NB4 (cell line): ENCODE measurements at places on chromosomes 16 and 17.

DNA sequence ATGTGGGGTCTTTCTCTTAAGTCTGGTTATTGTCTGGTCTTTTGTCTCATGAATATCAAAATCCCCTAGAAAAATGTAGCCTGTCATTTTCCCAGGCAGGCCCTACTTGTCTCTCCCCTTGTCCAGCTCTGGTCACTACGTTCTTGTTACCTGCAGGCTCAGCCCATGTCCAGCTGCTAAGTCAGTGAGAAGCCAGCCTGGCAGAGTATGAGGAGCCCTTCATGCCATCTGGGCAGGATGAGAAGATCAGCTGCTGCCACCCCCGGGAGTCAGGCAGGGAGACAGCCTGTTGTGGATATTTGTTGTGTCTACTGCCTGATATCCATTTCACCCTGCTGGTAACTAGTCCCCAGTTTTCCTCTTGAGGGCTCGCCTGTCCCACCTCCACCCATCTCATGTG is 88.9 kb downstream of the ASIC2 start:
- no peak for DNase-seq

DNA sequence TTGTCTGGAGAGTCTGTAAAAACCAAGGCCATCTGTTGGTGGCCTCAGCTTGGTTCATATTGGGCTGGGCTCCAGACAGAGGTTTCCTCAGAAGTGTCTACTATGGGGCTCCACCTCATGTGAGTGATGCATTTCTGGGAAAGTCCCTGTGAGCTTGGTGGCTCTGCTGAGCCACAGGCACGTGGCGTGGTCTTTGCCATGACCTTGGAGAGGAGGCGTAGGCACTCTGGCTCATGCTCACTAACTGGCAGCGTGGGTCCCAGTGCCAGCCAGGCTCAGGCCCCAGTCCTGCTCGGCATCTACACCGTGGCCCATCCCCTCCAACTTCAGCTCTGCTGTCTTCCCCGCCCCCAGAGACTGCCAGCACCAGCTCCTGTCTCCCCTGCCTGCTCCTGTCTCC is 10.7 kb upstream of the SMTNL2 start:
- DNase-seq: no peak

- no peak for DNase-seq
Observed at GRCh38 chr16:28217326-28217725, 5.6 kb upstream of the XPO6 start.

GRCh38 chr17:4982305-4982704 is 5.2 kb downstream of the CAMTA2 start:
- DNase-seq: no peak

DNA sequence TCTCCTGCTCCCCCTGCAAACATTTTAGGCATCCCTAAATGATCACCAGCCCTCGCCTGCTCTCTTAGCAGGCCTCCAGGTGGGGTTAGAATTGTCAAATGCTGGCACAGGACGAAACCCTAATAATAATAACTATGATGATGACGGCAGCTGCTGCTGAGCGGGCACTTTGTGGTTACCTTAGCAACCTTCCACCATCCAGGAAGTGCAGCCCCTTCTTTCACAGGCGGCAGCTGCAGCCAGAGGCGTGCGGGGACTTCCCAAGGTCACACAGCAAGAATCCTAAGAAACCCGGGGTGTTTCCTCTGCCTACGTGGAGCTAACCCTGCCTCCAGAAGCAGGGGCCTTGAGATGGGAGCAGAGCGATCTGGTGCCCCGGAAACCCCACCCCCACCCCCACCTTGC is 22.4 kb upstream of the EIF1 start:
- peak; percentile 36 for DNase-seq

- no peak for DNase-seq
Observed at GRCh38 chr17:3222505-3222904, 15.0 kb downstream of the OR1A1 start.

GRCh38 chr16:67098599-67098998 is 11.1 kb upstream of the PHAF1 start:
- no peak for DNase-seq

DNA sequence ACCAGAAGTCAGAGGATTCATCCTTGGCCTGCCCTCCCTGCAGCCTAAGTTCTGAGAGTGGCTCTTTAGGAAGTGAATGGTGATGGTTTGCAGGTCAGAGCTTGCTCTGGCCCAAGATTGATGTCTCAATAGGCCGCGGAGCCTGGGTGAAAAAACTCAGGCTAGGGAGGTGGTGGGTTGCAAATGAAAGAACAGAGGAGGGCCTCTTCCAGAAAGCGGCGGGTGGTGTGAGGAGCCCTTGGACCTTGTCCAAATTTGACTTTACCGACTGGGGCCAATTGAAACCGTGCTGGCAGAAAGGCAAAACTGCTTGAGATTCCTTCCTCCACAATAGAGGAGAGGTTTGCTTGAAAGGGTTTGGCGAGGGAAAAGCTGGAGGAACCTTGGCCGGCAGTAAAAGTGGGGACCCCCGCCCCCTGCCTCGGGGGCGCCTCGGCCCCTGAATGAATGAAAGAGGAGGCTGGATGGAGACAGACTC is 331.3 kb downstream of the SEC14L1 start:
- DNase-seq: peak; percentile 63

DNA sequence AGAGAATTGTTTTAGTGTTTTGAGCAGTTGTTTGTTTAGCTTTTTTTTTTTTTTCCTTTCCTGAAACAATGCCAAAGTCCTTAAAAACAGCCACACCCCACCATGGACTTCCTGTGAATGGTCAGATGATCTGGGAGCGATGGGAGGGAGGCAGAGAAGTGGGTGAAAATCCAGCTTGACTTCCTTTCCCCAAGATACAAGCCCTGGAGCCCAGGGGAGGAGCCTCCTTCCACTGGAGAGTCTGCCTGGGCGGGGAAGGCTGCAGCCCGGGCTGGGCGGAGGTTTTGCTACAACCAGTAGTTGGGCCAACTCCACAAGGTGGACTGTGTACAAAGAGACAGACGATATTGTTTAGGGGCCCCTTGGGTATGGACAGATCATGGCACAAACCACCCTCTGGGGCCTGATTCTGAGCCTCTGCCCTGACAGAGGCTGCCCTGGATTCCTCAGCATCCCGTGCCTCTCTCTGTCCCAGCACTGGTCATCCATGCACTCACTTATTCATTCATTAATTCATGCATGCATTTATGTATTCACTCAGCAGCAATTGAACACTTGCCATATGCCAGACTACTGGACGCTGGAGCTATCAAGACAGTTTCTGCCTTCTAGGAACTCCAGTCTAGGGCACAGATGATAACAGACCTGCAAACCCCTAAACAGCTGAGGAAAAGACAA is 29.8 kb downstream of the WSB1 start:
- DNase-seq: no peak

GRCh38 chr16:20349615-20350014 is 2.9 kb downstream of the UMOD start:
- DNase-seq: no peak

DNA sequence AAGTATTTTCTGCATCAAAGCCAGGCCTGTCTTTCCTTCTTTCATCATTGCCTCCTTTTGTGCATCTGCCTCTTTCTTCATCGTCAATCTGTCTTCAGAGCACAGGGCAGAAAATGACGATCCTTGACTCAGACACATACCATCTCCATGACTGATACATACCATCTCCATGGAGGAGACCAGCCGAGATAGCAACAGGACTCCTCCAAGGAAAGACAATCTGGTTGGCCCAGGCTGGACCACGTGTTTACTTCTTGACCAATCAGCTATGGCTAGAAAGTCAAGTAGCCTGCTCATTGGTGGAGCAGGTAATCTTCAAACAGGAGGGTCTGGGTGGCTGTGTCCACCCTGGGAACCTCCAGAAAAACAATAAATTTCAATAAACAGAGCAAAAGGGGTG is 164.6 kb downstream of the CPPED1 start:
- DNase-seq: peak; percentile 6

DNA sequence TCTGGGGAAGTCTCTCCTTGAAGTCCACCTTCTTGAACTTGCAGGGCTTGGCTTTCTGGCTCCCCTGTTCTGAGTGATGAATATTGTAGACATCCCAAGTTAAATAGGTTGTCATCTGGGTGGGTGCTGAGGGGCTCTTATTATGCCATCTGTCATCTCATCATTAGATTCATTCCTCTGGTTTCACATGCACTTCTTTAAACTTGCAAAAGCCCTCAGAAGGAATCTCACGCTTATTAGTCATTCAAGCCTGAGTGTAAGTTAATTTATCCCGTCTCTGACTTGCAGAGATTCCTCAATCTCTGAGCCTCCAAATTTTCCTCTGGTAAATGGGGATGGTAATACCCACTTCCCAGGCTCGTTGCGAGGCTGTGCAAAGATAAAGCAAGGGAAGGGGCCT is 5.7 kb downstream of the MGAT5B start:
- no peak for DNase-seq

GRCh38 chr16:87705771-87706277 is 60.0 kb downstream of the KLHDC4 start:
- no peak for DNase-seq

DNA sequence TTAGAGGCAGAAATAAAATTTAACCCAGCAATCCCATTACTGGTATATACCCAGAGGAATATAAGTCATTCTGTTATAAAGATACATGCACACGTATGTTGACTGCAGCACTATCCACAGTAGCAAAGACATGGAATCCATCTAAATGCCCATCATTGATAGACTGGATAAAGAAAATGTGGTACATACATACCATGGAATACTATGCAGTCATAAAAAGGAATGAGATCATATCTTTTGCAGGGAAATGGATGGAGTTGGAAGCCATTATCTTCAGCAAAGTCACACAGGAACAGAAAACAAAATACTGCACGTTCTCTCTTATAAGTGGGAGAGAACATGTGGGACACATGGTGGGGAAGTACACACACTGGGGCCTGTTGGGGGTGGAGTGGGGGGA is 23.1 kb downstream of the SSH2 start:
- no peak for DNase-seq

GRCh38 chr16:69057400-69058378 is 47.8 kb upstream of the HAS3 start:
- peak; percentile 50 for DNase-seq

DNA sequence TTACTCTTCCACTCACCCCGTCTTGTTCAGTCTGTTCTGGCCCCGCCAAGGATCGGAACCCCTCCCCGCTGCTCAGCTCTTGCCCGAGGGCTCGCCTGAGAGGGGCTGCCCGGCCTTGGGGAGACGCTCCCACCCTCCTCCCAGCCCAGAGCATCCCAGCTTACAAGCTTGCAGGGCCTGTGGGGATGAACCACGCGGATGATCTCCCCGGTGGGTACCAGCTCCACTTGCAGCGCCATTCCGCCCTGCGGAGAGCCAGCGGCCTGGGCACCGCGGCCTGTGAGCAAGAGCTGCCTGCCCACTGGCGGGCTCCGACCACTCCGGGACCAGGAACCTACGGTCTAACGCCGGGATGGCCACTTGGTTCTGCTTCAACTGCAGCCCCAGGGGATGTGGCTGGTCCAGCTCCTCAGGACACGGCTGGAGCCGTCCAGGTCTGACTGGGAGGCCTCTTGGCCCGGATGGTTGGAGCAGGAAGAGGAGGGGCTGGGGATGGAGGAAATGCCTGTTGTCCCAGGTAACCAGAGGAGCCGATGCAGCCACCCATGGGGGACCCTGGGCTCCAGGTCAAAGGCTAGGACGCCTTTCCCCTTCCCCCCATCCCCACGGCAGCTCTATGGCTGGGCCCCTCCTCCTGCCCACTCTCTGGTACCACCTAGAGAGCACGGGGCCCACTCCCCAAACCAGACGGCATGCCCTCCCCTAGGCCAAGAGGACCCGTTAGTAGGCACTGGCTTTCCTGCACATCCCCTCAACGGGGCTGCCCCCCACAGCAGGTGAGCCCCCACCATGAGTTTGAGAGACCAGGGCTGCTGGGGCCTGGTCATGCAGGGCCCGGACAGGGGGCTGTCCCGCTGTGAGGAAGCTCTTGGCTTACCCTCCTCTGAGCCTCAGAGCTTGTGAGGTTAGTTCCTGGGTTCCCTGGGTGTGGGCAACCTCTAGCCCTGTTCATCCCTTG is at the start of gene MYO1C:
MYO1C (minus strand) TSS at position 438 of the 958 bp plus-strand sequence; CDS start at position 239, 199 bp downstream.
- no peak for DNase-seq

GRCh38 chr17:21573961-21574610 is 118.2 kb upstream of the KCNJ18 start:
- no peak for DNase-seq

- DNase-seq: peak; percentile 71
Observed at GRCh38 chr17:4479982-4480751, 18.5 kb upstream of the SPNS2 start.

DNA sequence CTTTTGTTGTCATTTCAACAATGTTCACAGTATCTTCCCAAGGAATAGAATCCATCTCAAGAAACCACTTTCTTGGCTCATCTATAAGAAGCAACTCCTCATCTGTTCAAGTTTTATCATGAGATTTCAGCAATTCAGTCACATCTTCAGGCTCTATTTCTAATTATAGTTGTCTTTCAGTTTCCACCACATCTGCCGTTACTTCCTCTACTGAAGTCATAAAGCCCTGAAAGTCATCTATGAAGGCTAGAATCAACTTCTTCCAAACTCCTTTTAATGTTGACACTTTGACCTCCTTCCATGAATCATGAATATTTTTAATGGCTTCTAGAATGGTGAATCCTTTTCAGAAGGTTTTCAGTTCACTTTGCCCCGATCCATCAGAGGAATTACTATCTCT is 102.1 kb downstream of the CDH13 start:
- no peak for DNase-seq

DNA sequence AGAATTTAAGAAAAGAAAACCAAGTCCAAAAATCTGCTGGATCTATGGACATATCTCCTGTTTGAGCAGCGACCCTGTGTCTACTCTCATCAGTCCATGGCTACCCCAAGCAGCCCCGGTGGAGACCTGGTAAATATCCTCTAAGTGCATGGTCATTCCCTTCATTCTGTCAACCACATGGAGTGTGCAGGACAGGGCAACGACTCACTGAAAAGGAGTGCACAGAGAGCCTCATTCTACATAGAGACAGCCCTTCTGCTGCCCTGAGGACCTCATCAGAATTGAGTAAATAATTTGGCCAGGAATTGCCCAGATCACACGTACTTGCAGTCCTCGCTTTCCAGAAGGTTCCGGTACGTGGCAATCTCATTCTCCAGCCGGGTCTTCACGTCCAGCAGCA is 3.0 kb downstream of the KRT38 start:
- no peak for DNase-seq

DNA sequence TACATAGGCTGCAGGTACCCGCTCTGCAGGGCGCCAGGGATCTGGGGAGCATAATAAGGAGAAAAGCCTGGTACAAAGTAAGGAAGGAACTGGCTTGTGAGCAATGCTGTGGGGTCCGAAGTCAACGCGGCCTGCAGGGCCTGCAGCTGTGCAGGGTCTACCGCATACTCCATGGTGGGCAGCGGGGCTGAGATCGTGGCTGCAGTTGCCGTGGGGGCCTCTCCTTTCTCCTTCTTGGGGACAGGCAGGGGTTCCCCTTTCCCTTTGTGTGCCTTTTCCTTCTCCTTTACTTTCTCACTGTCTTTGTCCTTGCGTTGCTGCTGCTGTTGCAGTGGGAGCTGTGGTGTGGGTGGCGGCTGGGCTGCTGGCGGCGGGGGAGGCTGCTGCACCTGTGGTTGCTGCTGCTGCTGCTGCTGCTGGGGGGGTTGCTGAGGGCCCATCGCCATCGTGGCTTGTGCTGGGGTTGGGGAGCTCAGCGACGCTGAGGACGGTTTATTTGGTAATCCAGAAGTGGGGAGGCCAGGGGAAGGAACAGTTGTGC is 259.6 kb downstream of the ZFHX3 start:
- peak; percentile 88 for DNase-seq

GRCh38 chr17:36592716-36593321 is 1.1 kb downstream of the DHRS11 start:
- DNase-seq: no peak

- no peak for DNase-seq
Observed at GRCh38 chr16:74165566-74166080, 131.0 kb upstream of the PSMD7 start.

GRCh38 chr16:79099716-79100115 is 500.8 kb downstream of the MAF start:
- peak; percentile 28 for DNase-seq

- DNase-seq: no peak
Observed at GRCh38 chr17:9669551-9670008, 24.3 kb downstream of the USP43 start.
